ENCODE measurements at places on chromosomes 1 and 21. TPM values are rescaled to one million over a fixed set of nuclear protein-coding genes. Genes with fewer than 3 reads are reported as not detected.
A peak's percentile ranks its signal among the peaks of the same experiment; 100 is the strongest.

GRCh38 chr1:231177226-231177625 is 15.4 kb downstream of the TRIM67 start:
- no peak for ATAC-seq

DNA sequence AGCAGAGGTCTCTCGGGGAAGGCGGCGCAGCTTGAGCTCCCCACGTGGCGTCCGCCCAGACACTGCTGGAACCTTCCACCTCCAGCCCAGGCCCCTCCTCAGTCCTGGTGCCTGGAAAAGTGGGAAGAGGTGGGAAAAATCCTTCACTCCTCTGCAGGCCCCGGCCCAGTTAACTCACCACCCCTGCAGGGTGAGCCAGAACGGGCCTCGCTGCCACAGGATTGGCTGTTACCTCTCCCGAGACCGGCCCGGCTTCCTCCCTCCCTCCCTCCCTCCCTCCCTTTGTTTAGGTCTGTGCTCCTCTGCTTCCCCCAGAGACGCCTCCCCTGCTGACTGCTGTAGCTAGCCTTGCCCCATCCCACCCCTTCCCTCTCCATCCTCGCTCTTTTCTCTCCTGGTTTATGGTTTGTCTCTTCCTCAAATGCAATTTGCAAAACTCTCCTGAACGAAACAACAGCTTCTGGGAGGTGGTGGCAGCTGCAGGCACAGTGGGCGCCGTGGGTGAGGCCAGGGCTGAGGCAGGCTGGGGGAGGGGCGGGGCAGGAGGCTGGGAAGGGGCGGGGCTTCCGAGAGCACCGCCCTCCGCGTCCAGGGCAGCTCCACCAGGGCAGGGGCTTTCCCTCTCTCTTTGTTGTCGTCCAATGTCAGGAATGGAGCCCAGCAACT is 6.5 kb downstream of the CAPN9 start:
- ATAC-seq: peak; percentile 72

DNA sequence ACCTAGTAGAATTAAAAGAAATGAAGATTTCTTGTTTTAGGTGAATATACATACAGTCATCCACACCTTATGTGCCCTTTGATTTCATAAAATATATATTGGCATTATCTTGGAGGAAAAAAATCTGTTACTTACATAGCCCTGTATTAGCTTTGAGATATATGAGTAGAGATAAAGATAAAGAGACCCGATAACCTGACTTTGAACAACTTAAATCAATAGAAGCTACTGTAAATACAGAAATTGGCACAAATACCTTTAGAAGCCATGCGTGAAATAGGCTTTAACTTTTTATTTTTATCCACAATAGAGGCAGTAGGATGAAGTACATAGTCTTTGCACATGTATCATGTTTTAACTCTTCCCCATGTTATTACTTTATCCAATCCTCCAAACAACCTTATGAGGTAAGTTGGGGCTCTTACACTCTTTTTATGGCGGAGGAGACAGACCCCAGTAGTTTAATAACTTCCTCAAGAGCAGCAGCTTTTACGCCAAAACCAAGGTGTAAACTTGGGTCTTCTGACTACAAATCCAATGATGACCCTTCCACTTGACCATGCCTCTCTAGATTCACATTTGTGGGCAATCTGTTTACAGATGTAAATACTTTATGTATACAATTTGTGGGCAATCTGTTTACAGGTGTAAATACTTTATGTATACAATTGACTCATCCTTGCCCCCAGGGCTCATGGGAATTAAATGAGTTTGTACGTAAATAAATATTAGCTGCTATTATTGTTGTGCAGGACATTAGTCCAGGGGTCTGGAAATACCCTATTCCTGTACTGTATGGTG is 2.1 kb downstream of the CD55 start:
- no peak for ATAC-seq

GRCh38 chr1:94160811-94161210 is 39.9 kb upstream of the ABCA4 start:
- ATAC-seq: no peak

- peak; percentile 76 for ATAC-seq
Measured at GRCh38 chr1:206804156-206804737, 32.0 kb upstream of the IL10 start.

The ADGRL2 gene
- 40.5 TPM for total RNA-seq

The VWA1 gene
- total RNA-seq: 29.4 TPM

The CFHR1 gene
- total RNA-seq: 0.60 TPM

Measured in esophagus mucosa (tissue), 1 donor.